ENCODE measurements at places on chromosomes 11 and 22.

DNA sequence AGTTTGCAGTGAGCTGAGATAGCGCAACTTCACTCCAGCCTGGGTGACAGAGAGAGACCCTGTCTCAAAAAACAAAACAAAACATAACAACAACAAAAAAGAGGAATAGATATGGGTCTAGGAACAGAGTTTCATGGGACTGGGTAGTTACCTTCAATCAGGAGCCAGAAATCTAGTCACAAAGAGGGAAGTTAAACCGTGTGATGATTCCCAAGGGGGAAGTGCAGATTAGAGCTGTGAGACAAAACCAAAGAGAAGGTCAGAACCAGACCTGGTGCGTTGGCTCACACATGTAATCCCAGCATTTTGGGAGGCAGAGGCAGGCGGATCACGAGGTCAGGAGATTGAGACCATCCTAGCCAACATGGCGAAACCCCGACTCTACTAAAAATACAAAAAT, 42.1 kb upstream of the LARGE1 start:
- no peak for DNase-seq

DNA sequence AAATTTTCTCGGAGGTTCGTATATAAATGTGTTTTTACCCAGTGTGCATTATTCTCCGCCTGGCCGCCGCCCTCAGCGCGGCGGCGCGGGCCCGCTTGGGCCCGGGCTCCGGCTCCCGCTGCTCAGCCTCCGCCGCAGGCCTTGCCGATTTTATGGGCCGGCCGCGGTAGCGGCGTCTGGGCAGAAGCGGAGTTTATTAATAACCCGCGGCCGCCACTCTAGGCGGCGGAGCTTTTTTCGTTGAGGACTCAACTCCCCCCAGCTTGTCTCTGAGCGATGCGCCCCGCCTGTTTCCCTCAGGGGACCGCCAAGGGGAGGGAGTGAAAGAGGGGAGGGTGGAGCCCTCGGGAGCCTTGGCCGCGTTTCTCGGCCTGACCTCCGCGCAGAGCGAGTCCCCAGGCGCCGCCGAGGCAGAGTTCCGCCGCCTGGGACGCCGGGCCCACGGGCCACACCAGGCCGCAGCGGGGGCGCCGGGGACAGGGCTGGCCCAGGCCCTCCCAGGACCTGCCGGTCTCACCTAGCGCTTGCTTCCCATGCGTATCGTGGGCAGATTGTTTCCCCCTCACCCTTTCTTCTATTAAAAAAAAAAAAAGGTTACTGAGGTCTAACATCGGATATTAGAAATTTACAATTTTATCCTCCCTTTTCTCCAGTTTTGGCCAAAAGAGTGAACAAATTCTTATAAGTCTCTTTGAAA, 399 bp downstream of the ZNF143 start:
- peak; percentile 93 for DNase-seq

- DNase-seq: no peak
Measured at GRCh38 chr11:16905375-16905774, 108.8 kb downstream of the PLEKHA7 start.

GRCh38 chr22:24162436-24162835, 18.9 kb upstream of the SUSD2 start:
- no peak for DNase-seq

DNA sequence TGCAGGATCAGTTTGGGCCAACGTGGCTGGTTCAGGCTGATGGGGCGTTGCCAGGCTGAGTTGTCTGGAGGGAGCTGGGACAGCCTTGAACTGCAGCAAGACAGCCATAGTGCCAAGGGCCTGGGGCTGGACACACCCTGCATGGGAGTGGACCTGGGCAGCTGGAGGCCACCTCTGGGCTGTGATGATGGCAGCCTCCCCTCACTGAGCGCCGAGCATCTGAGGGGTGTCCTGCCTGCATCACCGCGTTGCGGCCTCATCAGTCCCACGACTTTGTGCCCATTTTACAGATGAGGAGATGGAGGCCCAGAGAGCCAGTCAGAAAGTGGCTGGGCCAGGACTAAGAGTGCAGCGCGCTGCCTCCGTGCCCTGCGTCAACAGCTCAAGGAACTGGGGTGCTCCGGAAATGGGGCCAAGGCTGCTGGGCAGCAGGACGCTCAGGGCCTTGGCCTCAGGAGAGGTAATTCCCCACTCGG, 590 bp upstream of the TSPO start:
- no peak for DNase-seq

DNA sequence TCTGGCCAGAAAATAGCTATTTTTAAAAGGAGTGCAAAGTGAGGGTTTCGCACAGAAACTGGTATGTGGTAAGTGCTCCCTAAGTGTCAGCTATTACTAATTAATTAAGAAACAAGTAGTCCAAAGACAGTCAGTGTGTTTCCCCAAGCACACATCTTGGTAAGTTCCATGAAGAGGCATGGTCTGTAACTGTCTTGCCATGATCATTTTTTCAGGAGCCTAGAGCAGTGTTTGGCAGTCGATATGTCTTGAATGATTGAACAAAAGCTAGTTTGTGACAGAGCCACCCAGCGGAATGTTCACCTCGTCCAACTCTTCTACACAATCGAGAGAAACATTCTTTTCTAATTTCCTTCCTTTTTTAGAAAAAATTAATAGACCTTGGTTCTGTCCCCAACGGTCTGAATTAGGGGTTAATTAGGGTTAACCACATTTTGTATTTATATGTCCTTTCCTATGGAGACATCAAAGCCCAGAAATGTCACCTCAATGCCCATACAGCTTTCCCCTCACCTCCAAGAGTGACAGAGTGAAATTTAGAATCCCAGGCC, 57.6 kb upstream of the FTH1 start:
- DNase-seq: peak; percentile 73
